Purkinje cell (primary cell): ENCODE measurements at places on chromosomes 6 and 20. TPM values are rescaled to one million over a fixed set of nuclear protein-coding genes. Genes with fewer than 3 reads are reported as not detected.

Gene HTR1E
- polyA plus RNA-seq: 0.58 TPM in 1 of 2 replicates, not detected in the other

Gene PACSIN1
- 4.6 and 7.9 TPM in 2 replicates for polyA plus RNA-seq

Gene TINAG
- not detected in 2 replicates for polyA plus RNA-seq

Gene MYL9
- not detected in 2 replicates for polyA plus RNA-seq

Gene LTB
- polyA plus RNA-seq: not detected in 2 replicates

Gene GPLD1
- 5.4 and 6.0 TPM in 2 replicates for polyA plus RNA-seq

Gene NMBR
- polyA plus RNA-seq: 1.1 TPM in 1 of 2 replicates, not detected in the other

Gene PROKR2
- not detected in 2 replicates for polyA plus RNA-seq

Gene TMEM14B
- 347 and 413 TPM in 2 replicates for polyA plus RNA-seq

Gene JAG1
- 1.1 and 2.2 TPM in 2 replicates for polyA plus RNA-seq

Gene DZANK1
- 4.7 and 6.2 TPM in 2 replicates for polyA plus RNA-seq

Gene TRIM10
- polyA plus RNA-seq: not detected in 2 replicates

Gene EDEM2
- 10.2 and 11.3 TPM in 2 replicates for polyA plus RNA-seq

Gene PDYN
- 0.82 TPM in 1 of 2 replicates, not detected in the other for polyA plus RNA-seq

Gene REM1
- not detected in 2 replicates for polyA plus RNA-seq

Gene OR2H1
- polyA plus RNA-seq: 0.49 TPM in 1 of 2 replicates, not detected in the other

Gene MACROD2
- 36.7 and 37.2 TPM in 2 replicates for polyA plus RNA-seq

Gene TBXT
- not detected in 2 replicates for polyA plus RNA-seq

Gene HUS1B
- not detected in 2 replicates for polyA plus RNA-seq

Gene SNHG17
- polyA plus RNA-seq: 20.0 and 41.2 TPM in 2 replicates

Gene TCP11
- 0.94 TPM in 1 of 2 replicates, not detected in the other for polyA plus RNA-seq

Gene SLC4A11
- 0.34 and 1.2 TPM in 2 replicates for polyA plus RNA-seq

Gene DACT2
- not detected in 2 replicates for polyA plus RNA-seq

Gene EDN3
- 0.63 TPM in 1 of 2 replicates, not detected in the other for polyA plus RNA-seq

Gene CYP21A2
- polyA plus RNA-seq: 0.20 TPM in 1 of 2 replicates, not detected in the other

Gene RFX6
- not detected in 2 replicates for polyA plus RNA-seq

Gene OOEP
- polyA plus RNA-seq: not detected in 2 replicates

Gene HLA-DQA2
- polyA plus RNA-seq: not detected in 2 replicates

Gene TCF21
- polyA plus RNA-seq: not detected in 2 replicates

Gene GRM1
- 200 and 255 TPM in 2 replicates for polyA plus RNA-seq

Gene THEMIS
- polyA plus RNA-seq: 6.6 TPM in 1 of 2 replicates, not detected in the other

Gene DNMT3B
- polyA plus RNA-seq: not detected in 2 replicates

Gene SPO11
- not detected in 2 replicates for polyA plus RNA-seq

Gene DBNDD2
- polyA plus RNA-seq: 608 and 690 TPM in 2 replicates

Gene LKAAEAR1
- not detected in 2 replicates for polyA plus RNA-seq

Gene SYNGAP1
- polyA plus RNA-seq: 0.24 and 1.9 TPM in 2 replicates

Gene BFSP1
- polyA plus RNA-seq: 0.38 and 2.1 TPM in 2 replicates

Gene KCNS1
- polyA plus RNA-seq: 1.2 and 2.7 TPM in 2 replicates

Gene LCA5
- 6.4 and 7.2 TPM in 2 replicates for polyA plus RNA-seq

Gene CST4
- not detected in 2 replicates for polyA plus RNA-seq

Gene TXNDC5
- polyA plus RNA-seq: 19.2 and 33.5 TPM in 2 replicates

Gene NRSN1
- polyA plus RNA-seq: 88.3 and 130 TPM in 2 replicates

Gene MROH8
- 3.8 TPM in 2 replicates for polyA plus RNA-seq

Gene RAET1L
- not detected in 2 replicates for polyA plus RNA-seq

Gene GMPR
- polyA plus RNA-seq: 23.8 and 55.6 TPM in 2 replicates
